Right kidney (tissue), 9 donors: ENCODE measurements at places on chromosomes 4 and X.

DNA sequence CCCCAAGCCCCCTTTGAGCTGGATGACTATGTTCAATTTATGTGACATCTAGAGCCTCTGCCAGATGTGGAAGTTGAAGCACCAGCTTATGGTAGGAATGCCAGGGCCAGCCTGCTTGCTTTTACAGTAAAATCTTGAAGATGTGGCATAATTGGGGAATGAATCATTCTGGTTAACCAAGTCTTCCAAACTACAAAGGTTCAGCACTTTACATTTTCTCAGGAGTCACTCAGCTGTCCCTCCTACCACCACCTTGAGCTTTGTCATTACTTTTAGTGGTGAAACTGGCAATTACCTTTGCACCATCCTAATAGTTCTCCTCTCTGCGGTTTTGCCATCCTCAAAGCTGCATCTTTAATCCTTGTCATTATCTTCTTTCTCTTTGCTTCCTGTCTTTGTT lies 172.2 kb downstream of the HS6ST2 start:
- no peak for DNase-seq

GRCh38 chrX:130416785-130417184 lies 15.0 kb downstream of the RBMX2 start:
- no peak for DNase-seq

DNA sequence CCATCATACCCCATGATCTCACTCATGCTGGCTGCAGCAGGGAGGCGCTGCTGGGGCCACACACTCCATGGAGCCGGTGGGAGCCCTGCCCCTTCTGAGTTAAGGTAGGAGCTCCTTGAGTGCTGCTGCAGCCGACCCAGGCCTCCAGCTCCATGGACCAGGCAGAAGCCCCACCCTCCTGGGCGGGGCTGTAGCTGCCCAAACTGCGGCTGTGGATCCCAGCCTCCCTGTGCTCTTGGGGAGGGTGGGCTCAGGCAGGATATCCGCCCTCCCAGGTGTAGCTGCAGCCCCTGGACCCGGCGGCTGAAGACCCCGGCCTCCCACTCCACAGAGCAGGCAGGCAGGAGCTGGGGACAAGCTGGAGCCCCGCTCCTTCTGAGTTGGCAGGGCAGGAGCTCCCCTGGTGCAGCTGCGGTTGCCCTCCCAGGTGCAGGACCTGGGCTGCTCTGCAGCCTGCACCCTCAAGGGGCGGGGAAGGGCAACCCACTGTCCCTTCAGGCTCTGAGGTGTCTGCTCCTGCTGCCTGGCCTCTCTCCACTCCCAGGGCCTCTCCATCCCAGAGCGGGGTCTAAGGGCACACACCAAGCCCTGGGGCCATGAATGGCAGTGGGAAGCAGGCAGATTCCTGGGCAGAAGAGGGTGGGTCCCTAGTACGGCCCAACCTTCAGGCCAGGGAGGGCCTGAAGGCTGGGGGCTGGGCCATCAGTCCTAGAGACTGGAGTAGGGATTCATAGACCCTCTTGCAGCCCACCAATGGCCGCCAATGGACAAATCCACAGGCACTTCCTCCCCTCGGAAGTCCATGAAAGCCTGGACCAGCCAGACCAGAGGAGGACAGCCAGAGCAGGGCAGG lies 466.1 kb downstream of the DTHD1 start:
- no peak for DNase-seq

DNA sequence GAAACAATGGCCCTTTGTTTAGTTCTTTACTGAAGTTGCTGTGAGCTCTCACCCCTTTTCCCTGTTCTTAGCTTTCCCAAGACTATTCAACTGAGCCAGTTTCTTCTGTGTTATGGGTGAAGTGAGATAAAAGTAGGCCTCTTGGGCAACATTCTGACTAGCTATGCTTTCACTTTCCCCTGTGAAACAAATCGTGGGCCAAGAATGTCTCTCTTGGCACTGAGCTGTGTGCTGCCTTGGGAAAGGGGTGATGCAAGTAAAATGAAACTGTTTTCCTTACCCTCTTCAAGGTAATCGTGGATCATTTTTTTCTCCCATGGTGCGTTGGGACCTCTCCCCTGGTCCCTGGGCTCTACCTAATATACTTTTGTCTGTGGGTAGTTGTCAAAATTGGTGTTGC lies 653.9 kb upstream of the MAGEB2 start:
- DNase-seq: no peak

DNA sequence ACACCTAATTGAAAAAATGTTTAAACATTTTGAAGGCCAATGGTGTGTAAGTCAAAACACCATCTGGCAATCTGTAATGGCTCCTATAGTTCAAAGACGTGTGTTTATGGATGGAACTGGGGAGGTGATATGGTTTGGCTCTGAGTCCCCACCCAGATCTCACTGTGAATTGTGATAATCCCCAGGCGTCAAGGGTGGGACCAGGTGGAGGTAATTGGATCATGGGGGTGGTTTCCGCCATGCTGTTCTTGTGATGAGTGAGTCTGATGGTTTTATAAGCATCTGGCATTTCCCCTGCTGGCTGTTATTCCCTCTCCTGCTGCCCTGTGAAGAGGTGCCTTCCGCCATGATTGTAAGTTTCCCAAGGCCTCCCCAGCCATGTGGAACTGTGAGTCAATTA lies 52.2 kb downstream of the ADRA2C start:
- no peak for DNase-seq
